ENCODE measurements at places on chromosomes 2 and 18.

DNA sequence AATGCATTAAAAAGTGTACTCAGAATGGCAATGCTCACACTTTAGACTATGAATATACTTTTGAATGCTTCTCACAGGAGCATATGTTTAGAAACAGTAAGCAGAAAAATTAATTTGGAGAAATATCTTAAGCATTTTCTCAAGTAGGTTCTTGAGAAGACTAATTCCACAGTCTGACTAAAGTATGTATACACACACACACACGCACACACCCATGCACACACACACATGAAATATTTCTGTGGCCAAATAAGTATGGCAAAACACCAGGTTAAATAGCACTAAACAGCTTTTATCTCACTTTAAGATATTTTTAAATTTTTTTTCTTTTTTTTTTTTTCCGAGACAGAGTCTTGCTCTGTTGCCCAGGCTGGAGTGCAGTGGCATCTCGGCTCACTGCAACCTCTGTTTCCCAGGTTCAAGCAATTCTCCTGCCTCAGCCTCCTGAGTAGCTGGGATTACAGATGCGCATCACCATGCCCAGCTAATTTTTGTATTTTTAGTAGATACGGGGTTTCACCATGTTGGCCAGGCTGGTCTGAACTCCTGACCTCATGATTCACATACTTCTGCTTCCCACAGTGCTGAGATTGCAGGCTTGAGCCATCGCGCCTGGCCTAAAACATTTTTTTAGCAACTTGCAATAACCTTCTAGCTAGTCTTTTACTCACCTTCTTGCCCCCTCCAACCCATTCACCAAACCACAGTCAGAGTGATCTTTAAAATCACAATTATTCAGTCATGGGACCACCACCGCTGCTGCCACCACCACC is 67.5 kb upstream of the SCG2 start:
- no peak for DNase-seq

GRCh38 chr18:63113899-63114565 is 205.5 kb downstream of the BCL2 start:
- DNase-seq = no peak

GRCh38 chr2:173963323-173963816 is 1.8 kb downstream of the SP3 start:
- DNase-seq = no peak

- peak; percentile 90 for DNase-seq
Observed at GRCh38 chr18:48781163-48781987, 169.4 kb downstream of the SMAD7 start.

GRCh38 chr2:106562268-106563186 is 75.4 kb downstream of the CD8B2 start:
- DNase-seq = no peak

GRCh38 chr2:158113741-158114295 is 12.1 kb downstream of the UPP2 start:
- DNase-seq = no peak

DNA sequence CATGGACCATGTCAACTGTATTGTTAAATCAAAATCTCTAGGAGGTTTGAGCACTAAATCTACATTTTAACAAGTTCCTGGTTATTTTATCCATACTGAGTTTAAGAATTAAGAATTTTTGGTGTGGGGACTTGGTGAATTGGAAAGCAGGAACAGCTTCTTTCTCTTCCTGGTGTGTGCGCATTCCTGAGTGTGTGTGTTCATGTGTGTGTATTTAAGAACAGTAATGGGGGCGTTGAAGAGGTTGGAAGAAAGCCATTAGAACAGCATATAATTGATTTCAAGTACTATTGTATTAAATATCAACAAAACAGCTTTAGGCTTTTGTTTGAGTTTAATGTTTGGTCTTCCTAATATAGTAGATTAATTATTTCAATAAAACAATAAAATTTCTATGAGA is 801.3 kb upstream of the ID2 start:
- DNase-seq = no peak

GRCh38 chr2:69714024-69714423 is 27.9 kb upstream of the ANXA4 start:
- no peak for DNase-seq

DNA sequence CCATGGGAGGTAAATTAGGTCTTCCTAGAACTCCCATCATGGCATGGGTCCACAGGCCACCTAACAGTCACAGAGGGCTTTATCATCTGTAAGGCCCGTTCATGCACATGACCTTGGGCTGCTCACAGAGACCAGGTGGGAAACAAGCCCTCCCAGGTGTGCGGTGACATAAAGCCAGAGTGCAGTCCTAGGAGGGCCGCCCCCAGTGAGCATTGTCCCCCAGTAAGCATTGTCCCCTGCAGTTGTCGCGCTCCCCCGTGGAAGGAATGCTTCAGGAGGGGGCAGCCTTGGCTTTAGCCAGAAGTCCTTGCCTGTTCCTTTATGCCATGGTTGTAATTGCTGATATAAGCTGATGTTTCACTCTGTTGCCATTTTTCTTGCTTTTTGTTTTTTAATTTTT is 41.7 kb upstream of the LYPD6B start:
- DNase-seq = no peak

DNA sequence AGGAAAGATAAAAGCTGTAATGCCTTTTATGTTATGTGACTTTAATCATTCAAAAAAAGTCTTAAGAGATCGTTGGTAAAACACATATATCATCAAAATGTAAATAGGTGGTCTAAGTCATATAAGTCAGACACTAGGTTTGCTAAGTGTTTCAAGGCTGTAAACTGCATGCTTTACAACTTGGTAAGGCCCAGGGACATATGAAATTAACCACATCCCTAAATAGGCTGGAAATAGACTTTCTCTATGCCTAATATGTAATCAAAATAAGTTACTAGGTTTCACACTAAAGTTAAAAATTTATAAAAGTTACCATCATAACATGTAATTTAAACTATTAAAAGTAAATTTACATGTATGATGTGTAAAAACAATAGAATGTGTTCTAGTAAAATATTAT is 946.3 kb upstream of the LRATD1 start:
- DNase-seq = no peak

GRCh38 chr2:7559791-7560190 is 642.6 kb downstream of the RNF144A start:
- DNase-seq = no peak

DNA sequence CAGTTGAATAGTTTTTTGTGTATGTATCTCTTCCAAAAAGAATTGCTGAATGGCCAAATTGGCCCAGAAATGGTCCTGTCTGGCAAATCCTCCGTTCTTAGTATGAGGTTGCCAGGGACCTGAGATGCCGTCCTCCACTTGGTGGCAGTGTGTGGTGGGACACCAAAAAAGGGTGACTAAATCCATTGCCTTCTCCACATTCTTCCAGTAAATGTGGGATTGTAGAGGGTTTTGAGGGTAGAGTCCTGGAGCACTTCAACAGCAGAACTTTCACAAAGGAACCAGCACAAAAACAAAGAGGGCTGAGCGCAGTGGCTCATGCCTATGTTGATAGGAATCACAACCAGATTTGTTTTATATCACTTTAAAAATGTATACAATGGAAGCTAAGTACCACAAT is 199.9 kb downstream of the BCL2 start:
- DNase-seq = peak; percentile 36
